ENCODE measurements at places on chromosomes 6 and 20.

- DNase-seq: peak; percentile 31
Observed at GRCh38 chr6:26097268-26097875, 10.1 kb downstream of the HFE start.

- no peak for DNase-seq
Observed at GRCh38 chr6:22019857-22020256, 277.0 kb downstream of the PRL start.

DNA sequence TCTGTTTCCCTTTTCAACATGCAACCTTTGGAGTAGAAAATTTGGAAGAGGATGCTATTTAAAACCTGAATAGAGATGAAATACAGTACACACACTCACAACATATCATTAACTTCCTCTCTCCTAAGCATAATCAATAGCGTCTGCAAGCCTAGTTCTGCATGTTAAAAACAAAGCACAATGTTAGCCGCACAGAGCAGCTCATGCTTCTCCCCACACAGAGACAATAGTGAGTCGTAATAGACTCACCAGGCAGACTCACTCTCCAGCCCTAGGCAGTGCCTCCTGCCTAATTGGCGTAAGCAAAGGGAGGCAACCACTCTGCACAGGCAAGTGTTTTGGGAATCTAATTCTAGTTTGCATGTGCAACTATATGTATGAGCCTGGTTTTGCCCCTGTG is 45.8 kb upstream of the ARID1B start:
- peak; percentile 17 for DNase-seq

DNA sequence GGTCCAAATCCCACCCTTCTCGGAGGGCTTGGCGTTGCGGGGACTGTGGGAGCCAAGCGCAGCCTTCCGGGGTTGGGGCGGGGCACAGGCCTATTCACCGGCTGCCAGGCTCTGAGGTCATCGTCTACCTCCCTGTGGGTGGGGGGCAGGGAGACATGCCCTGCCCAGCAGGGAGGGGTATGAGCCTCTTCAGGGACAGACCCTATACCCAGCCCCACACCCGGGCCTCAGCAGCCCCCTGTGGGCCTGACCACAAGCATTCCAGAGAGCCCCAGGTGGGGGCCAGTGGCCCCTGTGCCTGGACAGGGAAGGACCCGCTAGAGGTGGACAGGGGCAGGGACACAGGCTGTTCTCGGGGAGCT is 11.6 kb downstream of the LAMA5 start:
- peak; percentile 76 for DNase-seq

- DNase-seq: peak; percentile 72
Observed at GRCh38 chr6:18022398-18023231, 35.2 kb upstream of the KIF13A start.

DNA sequence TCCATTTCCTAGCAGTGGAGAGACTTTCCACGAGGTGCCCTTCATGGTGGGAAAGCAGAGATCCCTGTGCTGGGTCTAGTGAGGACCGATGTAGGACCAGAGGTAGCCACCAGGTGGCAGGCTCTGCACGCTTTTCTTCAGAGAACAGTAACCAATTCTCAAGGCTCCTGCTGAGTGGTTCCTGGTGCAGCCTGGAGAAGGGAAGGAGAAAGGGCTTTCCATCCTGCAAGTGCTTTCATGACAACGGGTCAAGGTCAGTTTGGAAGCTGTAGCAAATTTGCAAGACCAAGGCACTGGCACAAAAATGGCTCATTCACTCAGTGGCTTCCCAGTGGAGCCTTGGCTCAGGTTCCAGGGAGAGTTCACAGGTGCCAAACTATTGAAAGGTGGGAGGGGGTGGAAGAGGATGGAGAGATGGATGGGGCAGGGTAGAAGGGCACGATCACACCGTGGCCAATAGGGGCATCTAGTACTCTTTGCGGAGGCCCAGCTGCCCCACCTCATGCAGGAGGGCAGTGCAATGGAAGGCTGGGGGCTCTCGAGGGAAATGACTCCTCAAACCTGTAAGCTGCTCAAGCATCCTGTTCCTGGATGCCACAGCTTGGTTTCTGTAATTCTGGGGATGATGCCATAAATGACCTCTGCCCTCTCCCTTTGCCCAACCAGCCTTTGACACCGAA is 25.5 kb upstream of the KCNK16 start:
- DNase-seq: peak; percentile 88

DNA sequence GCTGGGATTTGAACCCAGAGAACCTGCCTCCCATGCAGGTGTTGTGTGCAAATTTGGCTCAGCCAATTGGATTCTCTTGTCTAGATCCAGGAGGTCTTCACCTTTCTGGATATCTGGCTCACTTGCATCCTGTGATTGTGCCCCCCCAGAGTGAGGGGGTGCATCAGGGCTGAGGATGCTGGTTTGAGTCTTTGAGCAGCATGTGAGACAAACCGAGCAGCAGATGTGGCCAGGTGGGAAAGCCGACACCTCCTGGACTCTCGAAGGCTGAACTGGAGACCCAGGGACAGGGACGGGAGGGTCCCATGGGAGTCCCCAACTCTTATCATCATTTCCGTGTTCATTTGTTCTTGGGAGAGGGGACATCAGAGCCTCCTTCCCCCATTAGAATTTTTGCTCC is 30.6 kb upstream of the SULF2 start:
- no peak for DNase-seq

GRCh38 chr20:34541264-34541901 is 17.1 kb upstream of the MAP1LC3A start:
- no peak for DNase-seq

DNA sequence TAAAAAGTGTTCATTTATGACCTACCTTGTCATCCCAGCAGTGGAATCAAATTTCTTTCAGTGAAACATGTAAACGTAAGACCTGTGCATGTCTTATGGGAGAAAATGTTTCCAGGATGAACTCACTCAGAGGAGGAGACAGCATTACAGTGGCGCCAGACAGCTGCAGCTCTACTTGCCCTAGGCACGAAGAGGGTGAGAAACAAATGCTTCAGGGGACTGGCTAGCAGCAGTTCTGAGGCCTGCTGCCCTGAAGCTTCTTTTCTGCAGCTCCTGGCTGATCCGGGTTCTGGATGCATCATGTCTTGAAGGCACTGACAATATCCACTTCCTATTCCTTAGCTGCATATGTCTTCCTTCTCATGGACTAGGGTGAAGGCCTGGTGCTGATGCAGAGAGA is 120.2 kb downstream of the QRSL1 start:
- DNase-seq: no peak

DNA sequence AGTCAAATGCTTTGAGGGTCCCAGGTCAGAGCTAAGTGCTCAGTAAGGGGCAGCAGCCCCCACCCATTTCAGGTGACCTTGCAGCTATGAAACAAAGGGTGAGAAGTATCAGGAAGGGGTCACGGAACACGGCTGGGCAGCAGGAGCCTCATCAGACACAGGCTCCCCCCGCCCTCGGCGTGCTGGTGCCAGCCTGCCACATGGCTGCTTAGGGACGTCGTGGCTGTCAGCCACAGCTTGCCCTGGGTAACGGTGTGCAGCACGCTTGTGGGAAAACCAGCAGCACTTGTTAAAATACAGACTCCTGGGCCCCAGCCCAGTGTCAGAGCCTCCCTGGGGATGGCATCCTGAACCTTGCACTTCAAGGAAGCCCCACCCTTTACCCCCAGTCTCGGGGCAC is 39.3 kb downstream of the SSR1 start:
- DNase-seq: no peak

DNA sequence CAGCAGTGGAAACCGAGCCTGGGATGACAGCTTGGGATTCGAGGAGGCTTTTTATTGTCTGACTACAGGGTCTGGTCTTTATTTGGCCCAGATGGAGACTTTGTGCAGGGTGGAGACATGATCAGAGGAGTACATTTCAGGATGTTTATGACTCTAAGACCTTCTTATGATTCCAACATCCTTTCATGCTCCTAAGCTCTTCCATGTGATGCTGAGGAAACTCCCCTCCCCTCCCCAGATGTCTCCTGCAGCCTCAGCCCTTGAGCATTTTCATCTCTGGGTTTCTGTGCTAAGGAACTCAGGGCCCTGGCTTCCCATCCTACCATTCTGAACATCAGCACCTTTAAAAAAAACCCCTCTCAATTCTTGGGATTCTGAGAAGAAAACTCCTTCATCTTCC is 186.6 kb downstream of the SOX4 start:
- DNase-seq: no peak

DNA sequence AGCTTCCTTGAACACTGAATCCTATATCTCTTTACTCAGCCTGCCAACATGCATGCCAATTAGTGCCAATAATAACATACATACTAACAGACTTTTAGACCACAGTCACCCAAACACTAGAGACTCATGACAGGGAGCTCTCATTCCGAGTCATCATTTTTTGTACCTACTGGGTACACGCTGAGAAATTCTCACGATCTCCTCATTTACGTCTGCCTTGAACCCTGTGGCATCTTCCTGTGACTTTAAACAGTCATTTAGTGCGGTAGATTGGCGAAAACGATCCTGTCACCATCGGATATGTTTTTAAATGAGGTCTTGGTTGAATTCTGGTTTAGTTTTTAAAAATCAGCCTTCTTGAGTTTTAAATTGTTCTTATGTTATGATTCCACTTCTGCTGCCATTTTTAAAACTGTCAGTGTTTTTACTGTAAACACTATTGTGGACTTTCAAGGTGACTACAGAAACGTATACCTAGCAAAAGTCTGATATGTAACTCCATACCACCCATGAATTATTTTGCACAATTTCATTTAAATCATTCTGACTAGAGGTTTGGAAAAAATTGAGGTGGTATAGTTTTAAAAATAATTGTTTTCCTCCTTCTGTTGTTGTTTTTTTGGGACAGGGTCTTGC is 275.4 kb downstream of the TSHZ2 start:
- DNase-seq: no peak

- no peak for DNase-seq
Observed at GRCh38 chr6:137762168-137763090, 104.6 kb upstream of the TNFAIP3 start.

DNA sequence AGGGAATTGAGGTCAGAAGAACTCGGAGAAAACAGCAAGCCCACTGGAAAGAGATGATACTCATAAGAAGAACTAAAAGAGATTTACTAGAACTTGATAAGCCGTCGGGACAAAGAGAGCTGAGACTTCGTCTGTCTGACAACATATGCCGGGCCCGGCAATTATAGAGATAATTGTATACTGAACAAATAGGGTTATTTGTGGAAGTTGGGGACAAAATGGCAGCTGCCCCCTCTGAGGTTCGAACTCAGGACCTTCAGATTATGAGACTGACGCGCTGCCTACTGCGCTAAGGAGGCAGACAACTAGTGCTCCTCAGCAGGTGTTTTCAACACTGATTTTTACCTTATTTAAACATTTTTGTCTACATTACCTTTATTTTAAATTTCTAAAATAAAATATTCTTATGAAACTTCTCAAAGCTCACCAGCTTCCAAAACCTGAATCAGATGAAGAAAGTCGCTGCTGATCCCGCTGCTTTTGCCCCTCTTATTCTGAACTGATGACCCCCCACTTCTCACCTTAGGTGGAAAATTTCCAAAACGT is 29.3 kb upstream of the TRIM27 start:
- peak; percentile 62 for DNase-seq

- no peak for DNase-seq
Observed at GRCh38 chr20:39623584-39624234, 661.6 kb downstream of the DHX35 start.

DNA sequence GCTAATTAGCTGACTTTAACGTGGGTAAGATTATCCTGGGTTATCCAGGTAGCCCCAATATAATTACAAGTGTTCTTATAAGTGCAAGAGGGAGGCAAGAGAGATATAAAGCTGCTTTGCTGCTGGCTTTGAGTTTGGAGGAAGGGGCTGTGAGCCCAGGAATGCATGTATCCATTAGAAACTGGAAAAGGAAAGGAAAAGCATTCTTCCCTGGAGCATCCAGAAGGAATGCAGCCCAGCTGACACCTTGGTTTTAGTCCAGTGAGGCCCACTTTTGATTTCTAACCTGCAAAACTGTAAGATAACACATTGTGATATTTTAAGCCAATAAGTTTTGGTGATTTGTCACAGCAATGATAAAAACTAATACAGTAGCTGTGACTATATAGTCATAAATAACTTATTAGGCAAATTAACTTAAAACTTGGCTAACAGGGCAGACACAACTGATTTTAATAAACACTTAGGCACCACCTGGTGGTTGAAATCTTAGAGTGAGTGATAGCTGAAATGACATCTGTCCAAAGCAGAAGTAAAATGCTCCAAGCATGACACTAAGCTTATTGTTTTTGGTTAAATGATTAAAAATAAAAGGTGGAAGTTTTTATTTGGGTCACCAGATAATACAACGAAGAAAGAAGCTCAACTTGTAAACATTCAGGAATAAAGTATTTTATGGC is 35.6 kb downstream of the ADGRF4 start:
- no peak for DNase-seq

- no peak for DNase-seq
Observed at GRCh38 chr6:32128751-32129296, 778 bp upstream of the ATF6B start.
